ENCODE measurements at places on chromosomes 3 and 15.

- no peak for DNase-seq
These were observed 55.5 kb downstream of the SMAD6 start for GRCh38 chr15:66757521-66757920.

- DNase-seq: no peak
These were observed 33.7 kb downstream of the FILIP1L start for GRCh38 chr3:100080573-100080972.

DNA sequence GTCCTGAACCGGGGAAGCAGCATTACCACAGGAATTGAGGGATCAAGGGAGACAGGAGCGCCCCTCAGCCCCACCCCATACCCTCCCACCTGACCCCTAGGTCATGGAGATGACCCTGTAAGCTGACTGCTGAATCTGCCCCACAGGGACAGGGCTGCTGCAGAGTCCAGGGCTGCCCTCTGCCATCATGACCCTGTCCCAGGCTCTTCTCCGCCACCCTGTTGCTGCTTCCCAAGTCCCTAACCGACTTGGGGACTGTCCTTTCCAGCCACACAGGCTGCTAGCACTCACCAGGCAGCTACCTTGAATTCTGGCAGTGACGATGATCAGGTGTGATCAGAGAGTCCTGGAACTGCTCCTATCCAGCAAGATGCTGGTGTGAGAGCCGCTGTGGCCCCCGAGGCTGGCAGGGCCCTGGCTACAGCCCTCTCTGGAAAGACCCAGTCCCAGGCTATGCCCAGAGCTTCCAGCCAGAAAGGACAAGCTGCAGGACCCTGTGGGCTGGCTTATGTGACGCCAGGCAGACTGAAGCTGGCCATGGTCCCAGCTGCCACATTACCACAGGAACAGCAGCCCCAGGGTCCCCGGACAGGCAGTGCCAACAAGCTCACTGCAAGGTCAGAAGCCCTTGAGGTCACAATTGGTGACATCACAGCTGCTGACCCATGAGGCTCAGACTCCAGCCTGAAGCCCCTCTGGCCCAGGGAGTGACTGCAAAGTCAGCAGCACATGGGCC is at the start of gene C3orf22:
Gene C3orf22 (minus strand): TSS at position 597 of the 736 bp plus-strand sequence. CDS start 5,542 bp downstream, outside the sequence.
- no peak for DNase-seq

DNA sequence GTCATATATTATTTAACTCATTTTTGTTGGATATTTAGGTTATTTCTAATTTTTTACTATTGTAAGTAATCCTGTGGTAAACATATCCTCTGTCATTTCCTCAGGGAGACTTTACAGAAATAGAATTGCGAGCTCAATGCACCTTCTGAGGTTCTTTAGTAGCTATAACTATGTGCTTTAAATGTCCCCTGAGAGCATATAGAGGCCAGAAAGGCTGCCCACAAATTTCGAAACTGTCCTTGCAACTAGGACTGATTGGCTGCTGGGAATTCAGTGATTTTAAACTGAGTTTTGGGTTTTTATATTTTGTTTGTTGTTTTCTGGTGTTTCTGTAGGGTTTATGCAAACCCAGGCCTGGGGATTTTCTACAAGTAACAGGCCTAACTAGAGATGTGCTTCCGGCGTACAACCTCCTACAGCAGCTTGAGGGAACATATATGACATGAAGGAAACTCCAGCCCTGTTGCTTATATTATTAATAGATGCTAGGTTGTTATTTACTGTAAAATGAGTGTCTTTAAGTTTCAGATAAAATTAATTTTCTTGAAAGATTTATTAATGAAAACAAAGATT is 29.1 kb upstream of the P4HTM start:
- no peak for DNase-seq

GRCh38 chr3:62229908-62230307 is 143.4 kb downstream of the FEZF2 start:
- no peak for DNase-seq
